ENCODE measurements at places on chromosomes 5 and 9.

- DNase-seq, result no peak
These were observed 30.6 kb upstream of the PPP1R2B start for GRCh38 chr5:156819537-156819936.

DNA sequence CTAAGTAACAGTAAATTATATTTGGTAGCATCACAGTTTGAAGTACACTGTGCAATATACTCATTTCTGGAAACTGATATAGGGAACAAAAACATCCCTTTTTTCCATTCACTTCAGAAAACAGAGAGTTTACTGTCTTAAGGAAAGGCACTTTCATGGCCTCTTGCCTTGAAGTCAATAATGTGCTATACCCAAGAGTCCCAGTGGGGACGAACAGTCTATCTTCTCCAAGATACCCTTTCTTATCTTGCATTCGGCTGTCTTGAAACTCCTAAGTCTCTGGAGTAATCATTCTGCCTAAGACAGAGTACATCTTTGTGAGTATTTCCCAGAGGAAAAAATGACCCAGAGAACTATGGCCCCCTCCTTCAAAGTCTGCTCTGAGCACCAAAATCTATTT is 107.1 kb downstream of the SLC1A3 start:
- no peak for DNase-seq

GRCh38 chr9:91418215-91418610 is 5.4 kb downstream of the NFIL3 start:
- DNase-seq, result no peak

DNA sequence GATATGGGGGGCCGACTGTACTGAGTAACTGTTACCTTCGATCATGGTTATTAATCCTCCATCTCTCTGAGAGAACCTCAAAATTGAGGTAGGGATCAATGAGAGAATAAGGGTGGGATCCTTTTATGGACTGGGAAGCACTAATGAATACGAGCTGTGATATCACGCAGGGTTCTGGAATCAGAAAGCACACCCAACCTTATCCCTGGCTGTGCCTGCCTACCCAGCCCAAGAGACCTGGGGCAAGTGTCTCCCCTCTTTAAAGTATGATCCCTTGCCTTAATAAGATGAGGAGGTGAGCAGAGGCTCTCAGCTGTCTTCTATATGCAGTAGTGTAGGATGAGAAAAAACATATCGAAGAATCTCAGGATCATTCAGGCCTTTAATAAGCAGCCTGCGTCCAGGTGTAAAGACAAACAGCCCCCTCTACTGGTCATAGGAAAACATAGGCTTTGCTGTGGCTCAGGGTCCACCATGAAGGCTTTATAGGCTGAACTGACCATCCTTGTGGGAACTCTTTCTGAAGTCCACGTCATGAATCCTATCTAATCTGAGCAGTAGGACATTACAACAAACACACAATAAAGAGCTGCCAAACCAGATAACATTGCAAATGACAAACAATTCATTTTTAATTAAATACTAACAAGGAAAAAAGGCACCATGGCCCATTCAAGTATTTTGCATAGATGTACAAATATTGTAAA is 16.8 kb downstream of the NIPAL4 start:
- peak; percentile 59 for DNase-seq

DNA sequence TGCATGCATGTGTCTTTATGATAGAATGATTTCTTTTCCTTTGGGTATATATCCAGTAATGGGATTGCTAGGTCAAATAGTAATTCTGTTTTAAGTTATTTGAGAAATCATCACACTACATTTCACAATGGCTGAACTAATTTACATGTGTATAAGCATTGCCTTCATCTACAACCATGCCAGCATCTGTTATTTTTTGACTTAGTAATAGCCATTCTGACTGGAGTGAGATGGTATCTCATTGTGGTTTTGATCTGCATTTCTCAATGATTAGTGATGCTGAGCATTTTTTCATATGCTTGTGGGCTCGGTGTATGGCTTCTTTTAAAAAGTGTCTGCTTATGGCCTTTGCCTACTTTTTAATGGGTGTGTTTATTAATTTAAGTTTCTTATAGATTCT is 102.3 kb upstream of the CCDC112 start:
- peak; percentile 76 for DNase-seq

GRCh38 chr5:68331192-68332079 is 115.9 kb downstream of the PIK3R1 start:
- DNase-seq, result no peak

- no peak for DNase-seq
These were observed 40.5 kb upstream of the IFNK start for GRCh38 chr9:27483576-27483975.

- no peak for DNase-seq
These were observed 212.1 kb downstream of the SLF1 start for GRCh38 chr5:94830520-94830919.

DNA sequence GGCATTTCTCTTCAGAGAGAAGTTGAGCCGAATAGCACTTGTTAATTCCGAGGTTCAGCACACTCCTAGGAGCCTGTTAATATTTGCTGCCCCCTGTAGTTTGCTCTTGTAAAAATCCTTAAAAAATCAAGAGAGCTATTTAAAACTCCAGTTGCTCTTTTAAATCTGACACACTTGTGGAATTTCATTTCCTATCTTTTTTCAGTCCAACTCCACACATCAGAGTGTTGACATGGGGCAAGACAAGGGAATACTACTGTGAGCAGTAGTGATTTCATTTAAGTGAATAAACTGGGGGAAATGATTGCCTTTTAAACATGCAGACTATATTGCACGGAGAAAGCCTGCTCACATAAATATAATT is 1096.3 kb upstream of the DMAC1 start:
- peak; percentile 56 for DNase-seq

DNA sequence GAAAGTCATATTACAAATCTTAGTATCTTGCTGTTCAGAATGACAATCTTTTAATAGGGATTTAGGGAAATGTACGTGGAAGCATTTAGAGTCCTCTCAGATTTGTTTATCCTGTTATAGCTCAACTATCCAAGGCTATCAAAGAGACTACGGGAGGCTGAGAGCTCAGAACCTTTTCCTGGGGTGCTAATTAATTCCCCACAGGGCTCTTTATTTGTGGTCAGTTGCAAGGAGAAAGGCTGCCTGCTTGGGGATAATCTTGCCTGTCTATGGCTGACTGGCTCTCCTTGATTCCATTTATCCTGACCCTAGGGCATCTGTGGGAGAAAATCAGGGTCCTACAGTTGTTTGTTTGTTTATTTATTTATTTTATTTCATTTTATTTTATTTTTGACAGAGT is 28.0 kb upstream of the RPS23 start:
- DNase-seq, result no peak

GRCh38 chr5:137075163-137075970 is 423.8 kb downstream of the SPOCK1 start:
- no peak for DNase-seq

DNA sequence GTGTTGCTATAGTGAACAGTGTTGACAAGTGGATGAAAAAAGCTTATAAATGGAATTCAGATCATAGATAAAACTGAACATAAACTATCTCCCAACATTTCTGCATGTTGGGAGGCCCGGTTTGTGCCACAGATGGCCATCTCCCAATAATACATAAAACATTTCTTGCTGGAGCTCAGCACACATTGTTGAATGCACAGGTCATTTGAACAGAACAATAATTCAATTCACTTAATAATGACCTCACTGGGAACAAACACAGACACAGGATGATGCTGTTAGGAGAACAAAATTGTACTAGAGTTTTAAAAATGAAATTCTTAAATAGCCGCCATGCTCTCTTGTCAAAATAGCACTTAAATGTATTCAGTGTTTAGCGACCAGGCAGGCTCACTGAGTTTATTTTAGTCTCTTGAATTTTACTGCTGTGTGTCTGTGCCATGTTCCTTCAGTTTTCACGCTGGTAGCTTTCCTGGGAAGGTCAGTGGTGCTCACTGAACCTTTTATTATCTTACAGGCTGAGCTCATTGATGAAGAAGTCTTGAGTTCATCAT is 85.0 kb upstream of the SSBP2 start:
- DNase-seq, result no peak

DNA sequence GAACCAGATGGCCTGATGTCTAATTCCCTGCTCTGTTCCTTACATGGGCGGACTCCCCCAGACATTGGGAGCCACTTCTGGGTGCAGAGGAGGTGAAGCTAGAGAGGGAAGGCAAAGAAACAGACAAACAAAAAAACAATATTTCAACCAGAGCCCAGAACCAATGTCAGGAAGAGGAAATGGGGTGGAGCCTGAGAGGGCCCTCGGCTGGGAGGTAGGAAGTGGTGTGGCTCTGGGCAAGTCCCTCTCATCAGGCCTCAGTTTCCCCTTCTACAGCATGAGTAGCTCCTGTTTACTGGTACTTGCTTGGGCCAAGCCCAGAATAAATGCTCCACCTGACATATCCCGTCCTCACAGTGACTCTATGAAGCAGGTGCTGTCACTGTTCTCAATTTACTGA is 11.1 kb downstream of the SH2D3C start:
- DNase-seq, result no peak

DNA sequence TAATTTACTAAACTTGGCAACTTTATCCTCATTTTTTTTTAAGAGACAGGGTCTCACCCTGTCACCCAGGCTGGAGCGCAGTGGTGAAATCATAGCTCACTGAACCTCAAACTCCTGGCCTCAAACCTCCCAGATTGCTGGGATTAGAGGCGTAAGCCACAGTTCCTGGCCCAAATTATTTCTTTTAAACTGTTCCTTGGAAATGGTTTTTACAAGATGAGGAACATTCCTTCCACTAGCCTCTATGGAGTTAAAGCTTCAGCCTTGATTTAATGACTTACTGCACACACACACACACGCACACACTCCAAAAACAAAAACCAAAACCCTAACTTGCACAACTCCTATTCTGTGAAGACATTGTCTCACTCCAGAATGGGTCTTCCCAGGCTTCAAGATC is 77.2 kb upstream of the TARS1 start:
- no peak for DNase-seq

DNA sequence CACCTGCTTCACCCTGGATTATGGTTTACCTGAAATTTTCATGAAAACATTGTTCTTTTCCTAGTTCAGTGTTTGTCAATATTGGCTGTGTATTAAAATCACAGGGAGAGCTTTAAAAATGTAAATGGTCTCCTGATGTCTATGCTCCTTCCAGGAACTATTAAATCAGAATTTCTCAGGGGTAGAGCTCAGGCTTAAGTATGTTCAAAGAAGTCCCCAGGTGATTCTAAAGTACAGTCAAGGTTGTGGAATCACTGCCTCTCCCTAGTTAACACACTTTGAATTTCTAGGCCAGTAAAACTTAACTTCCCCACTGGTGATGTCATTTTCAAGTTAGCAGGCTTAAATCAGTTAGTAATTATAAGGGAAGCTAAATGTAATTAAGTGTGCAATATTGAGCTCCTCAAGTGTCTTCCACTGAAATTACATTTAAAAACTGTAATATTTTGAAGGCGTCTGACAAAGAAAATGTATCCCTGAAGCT is 150.3 kb upstream of the SLC28A3 start:
- DNase-seq, result no peak

- no peak for DNase-seq
These were observed 19.8 kb upstream of the ITGA1 start for GRCh38 chr5:52767766-52768480.

- no peak for DNase-seq
These were observed 39.8 kb downstream of the RBM27 start for GRCh38 chr5:146243247-146243646.

DNA sequence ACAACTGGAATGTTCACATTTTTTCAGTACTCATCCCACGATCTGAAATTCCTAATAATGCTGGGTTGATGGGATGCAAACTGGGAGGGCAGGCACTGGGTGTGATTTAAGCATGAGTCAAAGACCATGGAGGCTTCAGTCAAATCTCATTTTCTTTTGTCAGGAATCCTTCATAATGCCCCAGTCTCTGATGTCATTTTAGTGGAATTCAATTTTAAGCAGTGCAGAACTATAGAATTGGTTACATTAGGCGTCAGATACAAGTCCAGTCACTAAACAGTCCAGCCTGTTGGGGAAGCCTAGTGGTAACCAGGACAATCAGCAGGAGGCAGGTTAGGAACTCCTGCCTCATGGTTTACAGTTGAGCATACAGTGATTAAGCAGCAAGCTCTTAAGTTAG is 41.0 kb upstream of the TMEM215 start:
- no peak for DNase-seq

GRCh38 chr9:126376311-126377175 is 49.9 kb downstream of the MVB12B start:
- DNase-seq, result no peak

DNA sequence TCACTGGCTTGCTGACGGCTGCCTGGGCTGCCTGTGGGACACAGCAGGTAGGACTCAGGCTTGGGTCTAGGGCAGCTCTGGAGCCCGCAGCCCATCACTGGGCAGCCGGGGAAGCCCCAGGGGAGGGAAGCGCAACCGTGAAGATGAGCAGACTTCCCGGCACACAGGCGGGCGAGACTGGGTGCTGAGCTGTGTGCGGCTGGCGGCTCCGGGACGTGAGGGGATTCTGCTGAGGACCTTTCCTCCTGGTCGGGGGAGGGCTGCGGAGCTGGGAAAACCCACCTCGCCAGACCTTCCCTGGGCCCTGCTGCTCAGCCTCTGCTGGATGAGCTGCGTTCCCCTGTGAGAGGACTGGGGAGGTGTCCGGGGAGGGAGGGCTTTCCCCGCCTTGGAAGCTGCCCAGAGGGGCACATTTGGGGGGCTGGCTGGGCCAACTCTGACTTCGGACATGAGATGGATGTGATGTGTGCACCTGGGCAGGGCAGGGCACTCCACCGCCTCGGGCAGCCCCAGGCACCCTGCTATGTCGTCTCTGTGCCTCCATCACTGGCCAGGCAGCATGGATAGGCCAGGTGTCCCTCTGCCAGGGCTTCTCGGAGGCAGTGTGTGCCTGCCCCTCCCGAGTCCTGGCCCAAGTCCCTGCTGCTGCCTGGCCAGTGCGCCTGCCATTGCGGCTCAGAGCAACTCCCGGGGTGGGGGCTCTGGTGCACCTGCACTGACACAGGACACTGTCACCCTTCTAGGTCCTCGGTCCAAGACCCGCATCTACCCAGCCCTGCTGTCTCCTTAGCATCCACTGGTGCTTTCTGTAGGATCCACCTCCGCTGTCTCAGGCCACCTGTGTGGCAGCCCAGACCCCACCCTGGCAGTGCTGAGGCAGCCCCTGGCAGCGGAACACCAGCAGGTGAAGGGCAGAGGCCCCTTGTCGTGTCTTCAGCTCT is 66.4 kb downstream of the COL5A1 start:
- DNase-seq, result no peak

GRCh38 chr9:121305269-121305994 is 37.5 kb downstream of the GSN start:
- no peak for DNase-seq

GRCh38 chr5:54362434-54362833 is 52.1 kb upstream of the ARL15 start:
- DNase-seq, result no peak

- no peak for DNase-seq
These were observed 1.8 kb downstream of the LURAP1L start for GRCh38 chr9:12776513-12777055.

GRCh38 chr5:883475-884181 is 9.0 kb downstream of the BRD9 start:
- no peak for DNase-seq
